Fibroblast of gingiva (primary cell): ENCODE measurements at places on chromosomes 3 and 15.

- DNase-seq: no peak
Observed at GRCh38 chr15:66649235-66649984, 52.6 kb upstream of the SMAD6 start.

DNA sequence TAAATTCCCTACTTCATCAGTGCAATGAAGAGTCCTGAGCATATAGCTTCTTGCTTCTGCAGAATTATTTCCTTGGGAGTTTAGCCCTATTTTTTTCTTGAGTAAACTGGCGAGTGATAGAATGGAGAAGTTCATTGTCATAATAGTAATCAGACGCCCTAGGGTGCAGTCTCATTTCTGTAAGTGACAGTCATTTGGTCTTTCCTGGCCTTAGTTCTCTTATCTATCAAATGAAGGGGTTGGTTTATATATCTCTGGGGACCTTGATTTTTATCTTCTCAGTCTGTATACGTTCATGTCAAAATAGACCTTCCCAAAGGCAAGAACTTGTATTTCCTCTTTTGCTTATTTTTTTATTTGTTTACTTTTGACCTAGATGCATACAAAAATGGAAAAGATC lies 9.9 kb upstream of the ALPK3 start:
- no peak for DNase-seq

DNA sequence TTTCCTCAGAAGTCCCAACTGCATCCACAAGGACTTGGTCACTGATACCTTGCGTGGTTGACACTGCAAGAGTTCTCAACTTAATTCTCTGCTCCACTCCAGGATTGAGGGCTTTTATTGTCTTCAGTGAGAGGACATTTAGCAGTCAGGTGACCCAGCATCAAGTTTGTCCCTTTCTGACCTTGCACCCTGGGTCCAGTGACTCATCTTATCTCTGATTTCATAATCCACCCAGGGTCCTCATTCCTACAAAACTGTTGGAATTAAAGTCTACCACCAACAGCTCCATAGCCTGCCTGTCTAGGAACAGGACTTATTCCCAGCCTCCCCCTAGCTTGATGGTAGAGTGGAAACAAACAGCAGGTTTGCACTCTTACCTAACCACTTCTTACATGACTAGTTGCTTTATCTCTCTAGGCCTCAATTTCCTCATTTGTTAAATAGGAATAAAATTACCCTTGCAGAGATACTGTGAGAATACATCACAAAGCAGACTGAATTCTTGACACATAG lies 151.3 kb upstream of the LPP start:
- no peak for DNase-seq

- DNase-seq: no peak
Observed at GRCh38 chr3:194168994-194169393, 33.0 kb downstream of the HES1 start.

GRCh38 chr15:79091204-79091867 lies 756 bp upstream of the RASGRF1 start:
- DNase-seq: no peak

GRCh38 chr15:51492528-51492927 lies 130.0 kb downstream of the DMXL2 start:
- DNase-seq: no peak

GRCh38 chr15:65723876-65724275 lies 68.2 kb downstream of the DENND4A start:
- no peak for DNase-seq
